ENCODE measurements at places on chromosomes 16 and 17.

- peaks cover 10% of the 10 kb centered on the region for H3K4me1 ChIP-seq
- H3K36me3 ChIP-seq = peaks cover 41% of the 10 kb centered on the region
- DNase-seq = no peak
- no peaks in the 10 kb centered on the region for H3K27me3 ChIP-seq
- no peak overlapping the region for H3K27ac ChIP-seq
- H3K4me3 ChIP-seq = no peak overlapping the region
These were observed 53.9 kb downstream of the NSRP1 start for GRCh38 chr17:30170415-30170987.

DNA sequence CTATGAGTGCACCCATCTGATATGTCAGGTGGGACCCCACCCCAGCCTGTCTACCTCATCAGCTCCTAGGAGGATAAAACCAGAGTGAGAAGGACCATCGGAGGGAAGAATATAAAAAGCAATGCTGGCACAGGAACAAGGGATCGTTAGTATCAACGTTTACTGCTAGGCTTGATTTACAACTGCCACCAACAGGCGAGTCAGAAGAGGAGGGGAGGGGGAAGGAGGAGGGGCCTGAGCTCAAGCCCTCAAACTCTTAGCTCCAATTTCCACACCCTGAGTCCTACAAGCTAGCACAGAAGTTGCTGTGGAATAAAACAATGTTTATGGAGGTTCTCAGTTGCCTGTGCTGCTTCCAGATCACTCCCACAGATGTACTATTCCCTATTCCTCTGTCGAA lies 234.5 kb downstream of the C16orf78 start:
- H3K36me3 ChIP-seq = no peaks in the 10 kb centered on the region
- H3K4me1 ChIP-seq = no peaks in the 10 kb centered on the region
- H3K27ac ChIP-seq = no peak overlapping the region
- peaks cover 11% of the 10 kb centered on the region for H3K27me3 ChIP-seq
- H3K4me3 ChIP-seq = no peak overlapping the region

DNA sequence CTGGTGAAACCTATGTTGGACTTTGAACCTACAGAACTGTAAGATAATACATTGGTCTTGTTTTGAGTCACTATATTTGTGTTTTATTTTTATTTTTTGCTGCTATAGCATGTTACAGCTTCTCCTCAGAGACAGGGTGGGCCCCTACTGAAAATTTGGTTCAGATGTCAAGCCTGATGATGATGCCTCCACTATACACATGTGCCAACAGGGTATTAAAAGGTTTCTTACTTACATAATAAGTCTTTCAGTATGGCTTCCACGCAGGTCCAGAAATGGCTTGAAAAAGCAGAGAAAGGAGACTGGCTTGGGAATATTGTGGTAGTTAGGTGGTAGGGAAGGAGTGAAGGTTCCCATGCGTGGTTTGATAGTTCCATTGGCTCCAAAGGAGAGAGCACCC lies 52.9 kb upstream of the ELAC2 start:
- no peak for DNase-seq
- H3K36me3 ChIP-seq = no peaks in the 10 kb centered on the region
- no peak overlapping the region for H3K27ac ChIP-seq
- H3K4me1 ChIP-seq = no peaks in the 10 kb centered on the region

GRCh38 chr16:19417640-19418039 lies at the start of gene TMC5:
Gene TMC5, plus strand, starts transcription at chr16:19417883. Its CDS starts 22,156 bp downstream, at chr16:19440039.
- peaks cover 19% of the 10 kb centered on the region for H3K27me3 ChIP-seq
- peaks cover 2% of the 10 kb centered on the region for H3K4me1 ChIP-seq
- no peak within 1 kb of the TSS for H3K27ac ChIP-seq

GRCh38 chr16:58360041-58360634 lies 32.1 kb upstream of the GINS3 start:
- H3K36me3 ChIP-seq = peaks cover 8% of the 10 kb centered on the region
- no peaks in the 10 kb centered on the region for H3K4me1 ChIP-seq
- H3K4me3 ChIP-seq = no peak overlapping the region
- peaks cover 26% of the 10 kb centered on the region for H3K27me3 ChIP-seq
- H3K27ac ChIP-seq = no peak overlapping the region

DNA sequence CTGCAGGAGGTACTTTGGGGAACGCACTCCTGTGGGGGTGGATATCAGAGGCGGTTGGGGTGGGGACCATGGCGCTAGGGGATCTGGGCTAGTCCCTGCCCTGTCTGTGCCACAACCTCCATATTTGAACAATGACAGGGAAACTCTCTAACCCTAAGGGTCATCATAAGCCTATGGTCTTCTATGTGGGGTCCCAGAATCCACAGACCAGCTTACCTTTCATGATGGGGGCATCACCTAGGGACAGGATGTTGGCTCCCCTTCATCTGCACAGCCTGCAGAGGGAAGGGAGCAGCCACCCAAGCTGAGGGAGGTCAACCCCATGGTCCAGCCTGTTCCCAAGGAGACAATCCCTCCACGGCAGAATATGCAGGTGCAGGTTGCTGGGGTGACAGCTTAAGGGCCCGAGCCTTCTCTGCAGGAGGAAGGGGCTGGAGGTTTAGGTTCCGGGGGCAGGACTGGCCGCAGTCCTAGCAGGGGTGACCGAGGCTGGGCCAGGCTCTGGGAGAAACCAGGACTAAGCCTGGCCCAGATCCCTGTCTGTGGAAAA lies 1.7 kb downstream of the ORAI3 start:
- H3K27ac ChIP-seq = peak overlapping the region; percentile 88
- peaks cover 42% of the 10 kb centered on the region for H3K4me1 ChIP-seq
- H3K36me3 ChIP-seq = peaks cover 24% of the 10 kb centered on the region

- no peaks in the 10 kb centered on the region for H3K27me3 ChIP-seq
- H3K27ac ChIP-seq = no peak overlapping the region
- peaks cover 19% of the 10 kb centered on the region for H3K4me1 ChIP-seq
- no peaks in the 10 kb centered on the region for H3K36me3 ChIP-seq
- peak; percentile 11 for DNase-seq
These were observed 11.2 kb upstream of the CEP20 start for GRCh38 chr16:15899538-15900100.

GRCh38 chr16:79892278-79892677 lies 291.7 kb upstream of the MAF start:
- no peaks in the 10 kb centered on the region for H3K4me1 ChIP-seq
- DNase-seq = no peak
- H3K4me3 ChIP-seq = no peak overlapping the region
- H3K36me3 ChIP-seq = no peaks in the 10 kb centered on the region
- no peaks in the 10 kb centered on the region for H3K27me3 ChIP-seq
- no peak overlapping the region for H3K27ac ChIP-seq

- peaks cover 62% of the 10 kb centered on the region for H3K27me3 ChIP-seq
- H3K36me3 ChIP-seq = no peaks in the 10 kb centered on the region
- H3K4me1 ChIP-seq = peaks cover 8% of the 10 kb centered on the region
- H3K27ac ChIP-seq = no peak overlapping the region
These were observed 119.7 kb upstream of the LHX1 start for GRCh38 chr17:36817483-36818048.

DNA sequence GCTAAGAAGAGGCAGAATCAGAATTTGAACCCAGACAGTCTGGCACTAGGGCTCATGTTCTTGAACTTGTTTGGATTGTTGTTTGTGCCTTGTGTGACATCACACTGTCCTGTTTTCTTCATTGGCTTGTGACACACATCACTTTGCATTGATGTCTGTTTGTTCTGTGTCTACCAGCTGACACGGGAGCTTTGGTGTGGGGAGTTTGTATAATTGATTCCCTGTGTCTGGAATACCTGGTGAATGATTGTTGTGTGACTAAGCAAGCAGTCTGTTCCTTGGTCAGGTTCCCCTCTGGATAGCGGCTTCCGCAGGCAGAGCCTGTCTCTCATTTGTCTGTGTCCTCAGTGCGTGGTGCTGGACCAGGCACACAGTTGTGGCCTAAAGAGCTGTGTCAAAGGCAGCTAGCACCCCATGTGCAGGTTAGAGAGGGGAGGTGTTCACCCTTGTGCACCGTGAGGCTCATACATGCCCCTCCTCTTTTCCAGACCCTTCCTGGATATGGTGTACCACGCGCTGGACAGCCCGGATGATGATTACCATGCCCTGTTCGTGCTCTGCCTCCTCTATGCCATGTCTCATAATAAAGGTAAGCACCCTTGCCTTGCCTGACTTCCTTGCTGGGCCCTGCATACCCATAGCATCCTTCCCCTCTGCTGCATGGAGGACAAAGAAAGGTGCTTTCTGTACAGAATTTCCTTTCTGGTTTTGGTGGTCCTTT lies 80.1 kb downstream of the CLEC16A start:
- peak overlapping the region; percentile 23 for H3K4me3 ChIP-seq
- peak overlapping the region; percentile 94 for H3K27ac ChIP-seq
- DNase-seq = no peak
- H3K27me3 ChIP-seq = no peaks in the 10 kb centered on the region

DNA sequence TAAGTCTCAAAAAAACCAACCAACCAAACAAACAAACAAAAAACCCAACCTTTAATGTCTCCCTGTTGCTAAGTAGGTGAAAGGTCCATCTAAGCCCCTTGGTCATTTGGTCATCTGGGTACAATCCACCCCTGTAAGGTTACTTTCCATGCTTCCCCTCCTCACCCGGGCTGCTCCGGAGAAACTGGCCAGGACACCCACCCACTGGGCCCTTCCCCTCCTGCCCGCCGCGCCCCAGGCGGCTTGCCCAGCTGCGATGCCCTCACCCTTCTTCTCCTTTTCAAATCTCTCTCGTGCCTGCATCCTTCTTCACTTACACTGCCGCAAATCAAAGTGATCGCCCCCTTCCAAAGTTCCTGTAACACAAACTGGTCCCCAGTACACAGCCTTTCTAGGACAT lies 2.0 kb downstream of the NTAN1 start:
- no peaks in the 10 kb centered on the region for H3K27me3 ChIP-seq
- peaks cover 31% of the 10 kb centered on the region for H3K4me1 ChIP-seq

DNA sequence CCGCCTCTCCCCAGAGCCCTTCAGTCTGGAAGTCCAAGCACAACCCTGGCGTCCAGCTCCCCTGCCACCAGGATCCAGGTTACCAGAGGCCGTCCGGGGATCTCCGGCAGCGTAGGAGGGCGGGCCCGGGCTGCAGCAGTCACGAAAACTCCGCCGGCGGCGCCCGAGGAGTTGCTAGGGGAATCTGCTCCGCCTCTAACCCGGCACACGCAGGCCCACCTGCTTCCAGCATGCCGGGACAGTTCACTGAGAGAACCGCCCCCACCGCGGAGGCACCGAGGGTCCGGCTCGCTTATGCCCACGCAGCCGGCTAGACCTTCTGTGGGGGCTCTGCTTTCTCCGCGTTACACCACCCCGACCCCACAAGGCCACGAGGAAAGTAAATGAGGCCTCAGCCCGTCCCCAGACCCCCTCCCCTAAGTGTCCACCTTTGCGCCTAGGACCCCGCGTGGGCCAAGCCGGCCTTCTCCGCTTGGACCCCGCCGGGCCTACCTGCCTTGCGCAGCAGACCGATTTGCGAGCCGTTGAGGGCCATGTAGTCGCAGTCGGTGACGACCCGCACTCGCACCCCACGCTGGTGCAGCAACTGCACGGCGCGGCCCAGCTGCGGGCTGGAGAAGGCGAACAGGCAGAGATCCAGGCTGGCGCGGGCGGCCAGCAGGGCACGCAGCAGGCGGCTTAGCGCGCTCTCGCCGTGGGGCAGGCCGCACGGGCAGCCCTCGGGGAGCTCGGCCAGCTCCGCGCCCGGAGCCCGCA lies 587 bp downstream of the PLD6 start:
- no peaks in the 10 kb centered on the region for H3K27me3 ChIP-seq
- H3K27ac ChIP-seq = peak overlapping the region; percentile 97
- H3K4me1 ChIP-seq = peaks cover 32% of the 10 kb centered on the region
- peak; percentile 67 for DNase-seq

DNA sequence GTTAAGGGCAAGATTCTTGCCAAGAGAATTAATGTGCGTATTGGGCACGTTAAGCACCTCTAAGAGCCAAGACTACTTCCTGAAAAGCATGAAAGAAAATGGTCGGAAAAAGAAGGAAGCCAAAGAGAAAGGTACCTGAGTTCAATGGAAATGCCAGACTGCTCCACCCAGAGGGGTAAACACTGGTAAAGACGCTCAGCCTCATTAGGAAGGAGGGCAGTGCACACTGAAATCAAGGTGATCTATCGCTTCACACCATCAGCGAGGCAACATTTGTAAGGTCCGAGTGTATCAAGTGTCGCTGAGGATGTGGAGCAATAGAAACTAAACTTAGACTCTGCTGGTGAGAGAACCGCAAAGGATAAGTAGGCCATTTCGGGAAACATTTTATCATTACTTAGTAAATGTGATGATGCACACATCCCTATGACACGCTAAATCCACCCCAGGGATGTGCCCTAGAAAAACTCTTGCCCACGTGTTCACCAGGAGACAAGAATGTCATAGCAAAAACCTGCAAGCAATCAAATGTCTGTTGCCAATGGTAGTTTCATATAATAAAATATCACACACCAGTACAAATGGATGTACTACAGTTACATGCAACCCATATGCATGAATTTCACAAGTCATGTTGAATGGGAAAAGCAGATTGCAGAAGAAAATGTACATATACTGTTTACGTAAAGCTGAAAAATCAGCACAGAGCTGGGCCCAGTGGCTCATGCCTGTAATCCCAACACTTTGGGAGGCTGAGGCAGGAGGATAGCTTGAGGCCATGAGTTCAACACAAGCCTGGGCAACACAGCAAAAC lies 23.6 kb downstream of the CNTROB start:
- no peak overlapping the region for H3K4me3 ChIP-seq
- no peak for DNase-seq
- peaks cover 12% of the 10 kb centered on the region for H3K4me1 ChIP-seq
- H3K36me3 ChIP-seq = peaks cover under 1% of the 10 kb centered on the region
- H3K27me3 ChIP-seq = peaks cover 4% of the 10 kb centered on the region

GRCh38 chr16:12321311-12321842 lies 344.8 kb downstream of the SNX29 start:
- H3K27me3 ChIP-seq = no peaks in the 10 kb centered on the region
- DNase-seq = no peak
- peak overlapping the region; percentile 96 for H3K27ac ChIP-seq
- H3K4me3 ChIP-seq = peak overlapping the region; percentile 56
- peaks cover 58% of the 10 kb centered on the region for H3K36me3 ChIP-seq

DNA sequence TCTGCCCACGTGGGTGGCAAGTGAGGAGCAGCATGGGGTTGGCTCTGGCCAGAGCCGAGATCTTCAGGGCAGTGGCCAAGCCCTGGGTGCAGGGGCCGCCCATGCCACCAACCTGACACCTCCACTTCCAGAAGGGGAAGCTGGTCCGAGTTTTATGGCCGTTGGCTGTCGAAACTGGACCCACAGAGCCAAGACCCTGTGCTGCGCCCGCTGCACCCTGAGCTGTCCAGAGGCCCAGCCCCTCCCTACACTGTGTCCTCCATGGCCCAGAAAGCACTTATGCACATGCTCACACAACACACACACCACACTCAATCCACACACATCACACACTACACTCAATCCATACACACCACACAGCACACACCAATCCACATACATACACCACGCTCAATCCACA lies 33.9 kb upstream of the RPTOR start:
- H3K27ac ChIP-seq = no peak overlapping the region
- H3K27me3 ChIP-seq = peaks cover 16% of the 10 kb centered on the region
- H3K36me3 ChIP-seq = no peaks in the 10 kb centered on the region
- H3K4me3 ChIP-seq = no peak overlapping the region

DNA sequence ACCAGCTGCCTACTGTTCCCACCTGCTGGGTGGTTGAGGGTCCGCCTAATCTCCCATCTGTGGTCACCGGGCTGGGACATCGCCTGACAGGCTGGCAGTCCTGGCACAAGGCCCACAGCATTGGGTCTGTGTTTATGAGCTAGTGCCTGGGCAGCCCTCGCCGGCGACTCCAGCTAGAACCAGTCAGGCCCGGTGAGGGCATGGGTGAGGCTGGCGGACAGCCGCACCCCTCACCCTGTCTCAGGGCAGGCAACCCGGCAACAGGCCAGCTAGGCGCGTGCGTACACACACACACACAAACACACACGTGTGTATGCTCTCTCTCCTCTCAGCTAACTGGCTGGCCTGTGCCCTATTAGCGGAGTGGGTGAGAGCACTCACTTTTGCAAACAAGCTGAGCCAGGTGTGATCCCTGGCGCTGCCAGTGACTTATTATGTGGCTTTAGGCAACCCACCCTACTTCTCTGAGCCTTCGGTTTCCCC lies 10.4 kb downstream of the HSD11B2 start:
- H3K27me3 ChIP-seq = no peaks in the 10 kb centered on the region
- H3K4me3 ChIP-seq = no peak overlapping the region
- peaks cover 66% of the 10 kb centered on the region for H3K36me3 ChIP-seq
- H3K27ac ChIP-seq = no peak overlapping the region
- peaks cover 35% of the 10 kb centered on the region for H3K4me1 ChIP-seq
